Forelimb muscle (tissue), 1 donor: ENCODE measurements at places on chromosomes 7 and 10. TPM values are rescaled to one million over a fixed set of nuclear protein-coding genes. Genes with fewer than 3 reads are reported as not detected.

- no peak for DNase-seq
Observed at GRCh38 chr10:14674376-14675050, 100.2 kb downstream of the FAM107B start.

- no peak for DNase-seq
Observed at GRCh38 chr7:22550514-22551030, 50.6 kb upstream of the STEAP1B start.

- no peak for DNase-seq
Observed at GRCh38 chr7:155210356-155210755, 87.3 kb upstream of the INSIG1 start.

DNA sequence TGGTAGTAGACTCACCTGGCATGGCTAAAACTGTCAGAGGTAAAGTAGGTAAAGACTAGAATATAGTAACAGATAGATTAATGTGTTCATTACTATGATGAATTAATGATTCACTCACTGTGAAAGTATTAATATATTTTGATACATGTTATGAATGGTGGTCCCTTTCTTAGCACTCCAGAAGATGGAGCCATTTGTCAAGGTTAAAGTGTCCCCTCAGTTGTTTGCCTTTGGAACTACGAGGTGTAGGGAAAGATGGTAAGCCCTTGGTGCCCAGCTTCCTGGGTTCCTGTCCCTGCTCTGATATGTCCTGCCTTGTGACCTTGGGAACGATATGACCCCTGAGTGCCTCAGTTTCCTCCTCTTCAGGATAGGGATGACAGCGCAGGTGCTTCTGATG, 49.4 kb downstream of the HTRA1 start:
- no peak for DNase-seq

GRCh38 chr7:29953726-29954347, 35.8 kb downstream of the SCRN1 start:
- DNase-seq: peak; percentile 46

- DNase-seq: no peak
Observed at GRCh38 chr7:137576481-137576880, 232.9 kb upstream of the PTN start.

DNA sequence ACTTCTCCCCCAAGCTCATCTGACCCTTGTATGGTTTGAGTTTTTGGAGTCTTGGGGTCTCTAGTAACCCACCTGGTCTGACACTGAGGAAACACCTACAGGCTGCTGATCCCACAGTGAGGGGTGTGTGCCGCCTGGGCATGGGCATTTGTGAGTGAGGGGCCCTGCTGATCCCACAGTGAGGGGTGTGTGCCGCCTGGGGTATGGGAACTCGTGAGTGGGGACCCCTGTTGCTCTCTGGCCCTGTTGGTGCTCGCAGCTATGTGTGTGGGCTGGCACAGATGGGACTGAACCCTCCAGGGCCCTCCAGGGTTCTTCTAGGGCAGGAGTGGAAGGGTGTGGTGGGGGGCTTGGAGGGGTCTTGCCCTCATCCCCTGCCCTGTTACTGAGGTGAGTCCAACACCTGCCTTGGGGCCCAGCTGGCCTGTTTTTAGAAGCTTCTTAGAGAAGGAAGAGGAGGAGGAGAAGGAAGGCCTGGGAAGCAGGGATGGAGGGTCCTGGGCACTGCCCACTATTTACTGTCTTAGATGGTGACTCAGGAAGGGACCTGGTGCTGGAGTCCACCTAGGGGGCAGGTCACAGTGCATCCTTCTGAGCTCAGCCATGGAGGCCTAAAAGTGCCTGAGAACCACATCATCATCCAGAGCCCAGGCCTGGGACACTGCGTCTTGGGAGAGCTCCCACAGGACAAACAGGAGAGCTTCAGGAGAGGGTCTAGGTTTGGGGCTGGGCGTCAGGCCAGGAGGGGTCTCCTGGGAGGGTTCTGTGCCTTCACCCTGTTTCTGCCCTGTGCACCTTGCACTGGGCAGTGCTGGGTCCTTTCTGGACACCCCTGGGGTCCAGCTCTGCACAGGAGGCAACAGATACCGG, 36.2 kb upstream of the ZNF716 start:
- DNase-seq: no peak

DNA sequence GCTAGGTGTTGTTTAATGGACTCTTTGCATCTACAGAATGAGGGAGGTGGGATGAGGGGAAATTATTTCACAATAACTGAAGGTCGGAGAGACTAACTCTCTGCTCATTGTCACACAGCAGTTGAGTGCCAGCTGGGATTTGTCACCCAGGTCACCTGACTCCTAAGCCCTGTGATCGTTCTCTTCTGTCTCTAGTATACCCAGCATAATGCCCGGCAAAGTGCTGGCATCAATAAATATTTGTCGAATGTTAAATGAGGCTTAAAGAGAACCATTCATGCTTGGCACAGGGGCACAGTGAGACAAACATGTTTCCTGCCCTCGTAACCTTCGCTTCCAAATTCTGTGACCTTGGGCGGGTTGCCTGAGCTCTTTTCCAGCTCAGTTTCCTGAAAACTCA, 70.8 kb downstream of the TCF7L2 start:
- no peak for DNase-seq

DNA sequence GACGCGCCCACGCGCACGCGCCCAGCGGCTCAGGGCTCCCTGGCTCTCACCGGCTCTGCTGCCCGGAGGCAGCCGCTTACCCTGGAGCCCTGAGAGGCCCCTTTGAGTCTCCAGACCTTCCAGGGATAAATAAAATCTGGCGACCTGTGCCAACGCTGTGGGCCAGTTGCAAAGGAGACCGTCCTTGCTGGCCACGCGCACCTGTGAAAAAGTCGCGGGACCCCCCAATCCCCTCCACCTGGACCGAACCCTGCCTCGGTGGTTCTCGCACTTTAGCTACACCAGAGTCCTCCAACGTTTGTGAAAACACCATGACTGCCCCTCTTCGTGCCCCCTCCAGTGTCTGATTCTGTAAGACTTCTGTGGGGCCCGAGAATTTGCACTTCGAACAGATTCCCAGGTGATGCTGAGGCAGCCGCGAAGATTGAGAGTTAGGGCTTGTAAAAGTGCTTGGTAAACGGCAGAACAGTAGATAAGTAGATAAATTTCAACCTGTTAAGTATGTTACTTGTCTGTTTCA, 102.4 kb upstream of the SVIL start:
- DNase-seq: no peak

The CPN1 gene
- polyA plus RNA-seq: not detected

The TLX1 gene
- polyA plus RNA-seq: not detected

The EVX1 gene
- polyA plus RNA-seq: not detected
